Activated CD4-positive, alpha-beta memory T cell treated with anti-CD3 and anti-CD28 coated beads, Interleukin-2, amount 10 ng/mL, durations not matched to agents 7 days and 5 days (primary cell): ENCODE measurements at places on chromosomes 3 and 15.

DNA sequence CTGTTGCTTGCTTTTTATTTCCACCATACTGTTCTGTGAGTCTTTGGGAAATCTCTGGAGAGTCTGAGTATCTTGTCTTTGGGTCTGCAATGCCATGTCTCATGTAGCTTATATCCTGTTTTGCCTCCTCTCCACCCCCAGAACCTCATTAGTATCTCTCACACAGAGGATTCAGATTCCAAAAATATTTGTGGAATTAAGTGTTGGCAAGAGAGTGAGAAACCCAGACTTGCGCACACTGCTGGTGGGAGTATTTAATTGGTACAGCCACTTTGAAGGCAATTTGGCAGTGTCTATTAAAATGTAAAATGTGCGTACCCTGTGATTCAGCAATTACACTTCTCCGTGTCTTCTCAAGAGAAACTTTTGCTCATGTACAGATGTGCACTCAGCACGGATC is 68.6 kb downstream of the ZNF621 start:
- no peak for DNase-seq

- DNase-seq = no peak
Measured at GRCh38 chr15:80984856-80985255, 4.8 kb downstream of the MESD start.

- DNase-seq = no peak
Measured at GRCh38 chr15:38631119-38632075, 66.8 kb upstream of the RASGRP1 start.

- no peak for DNase-seq
Measured at GRCh38 chr15:32683906-32684584, 33.8 kb upstream of the GREM1 start.

DNA sequence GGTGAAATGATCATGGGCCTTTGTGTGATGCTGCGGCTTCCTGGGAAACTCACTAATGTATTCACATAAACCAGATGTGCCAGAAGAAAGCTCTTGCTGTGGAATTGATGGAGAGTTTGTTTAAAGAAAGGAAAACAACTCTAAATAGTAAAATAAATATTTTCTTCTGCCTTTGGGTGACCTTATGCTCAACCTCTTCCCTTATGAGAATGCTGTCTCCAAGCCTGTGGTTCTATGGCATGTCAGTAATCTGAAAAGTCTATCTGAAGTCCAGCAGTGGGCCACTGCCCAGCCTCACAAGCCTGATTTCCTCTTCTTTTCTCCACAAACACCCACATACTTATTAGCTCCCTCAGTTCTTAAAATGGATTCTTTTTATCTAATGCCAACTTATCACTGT is 49.9 kb upstream of the PHLDB2 start:
- DNase-seq = no peak

DNA sequence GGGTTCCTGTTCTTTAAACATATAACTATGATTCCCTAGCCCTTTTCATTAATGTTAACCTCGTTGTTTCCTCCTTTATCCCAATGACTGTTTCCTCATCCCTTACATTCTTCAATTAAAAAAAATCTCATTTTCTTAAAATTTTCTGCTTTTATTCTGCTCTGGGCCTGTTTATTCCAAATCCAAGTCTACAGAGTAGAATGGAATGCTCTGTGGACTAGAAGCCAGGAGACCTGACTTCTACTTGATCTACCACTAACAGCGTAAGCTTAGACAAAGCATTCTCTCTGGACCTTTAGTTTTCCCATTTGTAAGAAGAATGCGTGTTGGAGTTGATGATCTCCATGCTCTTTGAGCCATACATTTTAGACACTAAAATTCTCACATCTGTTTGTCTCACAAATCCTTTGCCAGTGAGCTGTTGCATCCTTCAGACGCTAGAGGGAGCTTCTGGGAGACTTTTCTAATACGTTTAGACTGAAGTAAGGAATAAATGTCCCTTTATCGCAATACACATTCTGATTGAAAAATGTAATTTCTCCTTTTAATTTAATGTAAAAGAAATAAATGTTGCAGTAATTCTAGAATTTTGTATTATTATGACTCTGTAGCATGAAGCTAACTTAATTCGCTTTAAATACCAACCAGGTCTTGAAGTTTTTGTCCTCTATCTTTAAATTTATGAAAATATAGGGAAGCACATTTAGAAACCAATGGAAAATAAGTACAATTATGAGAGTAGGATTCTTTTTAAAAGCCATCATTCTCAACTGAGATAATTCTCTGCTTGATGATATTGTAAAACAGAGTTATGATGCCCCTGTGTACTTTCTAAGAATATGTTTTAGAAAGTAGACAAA is 21.7 kb upstream of the GMNC start:
- DNase-seq = peak; percentile 31

DNA sequence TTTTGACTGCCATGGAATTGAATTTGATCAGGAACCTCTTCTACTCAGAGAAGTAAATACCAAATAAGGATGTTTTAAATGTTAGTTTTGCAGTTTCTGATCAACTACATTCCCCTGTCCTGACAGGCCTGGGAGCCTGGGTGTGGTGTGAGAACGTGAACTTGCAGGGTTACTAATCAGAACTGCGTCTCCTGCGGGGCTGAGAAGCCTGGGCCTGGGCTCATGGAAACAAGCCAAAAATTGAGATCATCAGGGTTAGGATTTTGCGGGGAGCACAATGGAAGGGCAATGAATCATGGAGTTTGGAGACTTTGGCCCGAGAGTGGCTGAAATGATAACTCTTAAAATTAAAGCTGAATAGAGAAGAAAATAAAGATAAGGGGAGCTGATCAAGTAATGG is 47.8 kb upstream of the C3orf70 start:
- DNase-seq = no peak

GRCh38 chr3:178500631-178501030 is 35.6 kb upstream of the KCNMB2 start:
- DNase-seq = no peak

GRCh38 chr3:133479895-133480669 is 80.2 kb downstream of the BFSP2 start:
- DNase-seq = no peak

DNA sequence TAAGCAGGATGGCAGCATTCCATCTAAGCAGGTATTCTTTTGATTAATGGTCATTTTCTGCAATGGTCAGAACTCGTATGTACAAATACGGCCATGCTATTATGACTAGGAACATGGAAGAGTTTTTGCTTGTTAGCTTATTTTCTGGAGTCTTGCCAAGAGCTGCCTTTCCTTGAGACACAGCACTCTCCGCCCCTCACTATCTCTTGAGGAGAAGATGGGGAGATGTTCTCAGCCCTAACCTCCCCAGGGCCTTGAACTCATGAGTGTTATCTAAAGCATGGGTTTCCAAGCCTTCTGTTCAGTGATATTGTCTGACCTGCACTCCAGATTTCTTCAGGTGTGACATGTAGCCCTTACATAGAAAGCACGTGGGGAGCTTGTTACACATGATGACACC is 65.9 kb upstream of the ACTC1 start:
- no peak for DNase-seq

- no peak for DNase-seq
Measured at GRCh38 chr3:186965141-186965879, 35.0 kb downstream of the ST6GAL1 start.

GRCh38 chr3:110756705-110757104 is 314.9 kb upstream of the NECTIN3 start:
- DNase-seq = no peak

DNA sequence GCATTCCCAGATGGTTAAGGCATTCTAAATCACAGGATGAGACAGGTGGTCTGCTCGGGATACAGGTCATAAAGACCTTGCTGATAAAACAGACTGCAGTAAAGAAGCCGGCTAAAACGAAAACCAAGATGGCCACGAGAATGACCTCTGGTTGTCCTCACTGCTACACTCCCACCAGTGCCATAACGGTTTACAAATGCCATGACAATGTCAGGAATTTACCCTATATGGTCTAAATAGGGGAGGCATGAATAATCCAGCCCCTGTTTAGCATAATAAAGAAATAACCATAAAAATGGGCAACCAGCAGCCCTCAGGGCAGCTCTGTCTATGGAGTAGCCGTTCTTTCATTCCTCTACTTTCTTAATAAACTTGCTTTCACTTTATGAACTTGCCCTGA is 151.1 kb downstream of the ZNF385D start:
- no peak for DNase-seq

DNA sequence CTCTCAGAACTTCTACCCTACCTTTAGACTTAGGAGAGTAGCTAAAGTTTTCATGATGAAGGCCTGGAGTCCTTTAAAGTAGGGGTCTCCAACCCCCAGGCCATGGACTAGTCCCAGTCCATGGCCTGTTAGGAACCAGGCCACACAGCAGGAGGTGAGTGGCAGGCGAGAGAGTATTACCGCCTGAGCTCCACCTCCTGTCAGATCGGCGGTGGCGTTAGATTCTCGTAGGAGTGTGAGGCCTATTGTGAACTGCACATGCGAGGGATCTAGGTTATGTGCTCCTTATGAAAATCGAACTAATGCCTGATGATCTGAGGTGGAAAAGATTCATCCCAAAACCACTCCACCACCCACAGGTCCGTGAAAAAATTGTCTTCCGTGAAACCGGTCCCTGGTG is 18.3 kb upstream of the CACNA2D3 start:
- DNase-seq = no peak

- no peak for DNase-seq
Measured at GRCh38 chr3:124007186-124007585, 15.3 kb upstream of the ROPN1 start.

DNA sequence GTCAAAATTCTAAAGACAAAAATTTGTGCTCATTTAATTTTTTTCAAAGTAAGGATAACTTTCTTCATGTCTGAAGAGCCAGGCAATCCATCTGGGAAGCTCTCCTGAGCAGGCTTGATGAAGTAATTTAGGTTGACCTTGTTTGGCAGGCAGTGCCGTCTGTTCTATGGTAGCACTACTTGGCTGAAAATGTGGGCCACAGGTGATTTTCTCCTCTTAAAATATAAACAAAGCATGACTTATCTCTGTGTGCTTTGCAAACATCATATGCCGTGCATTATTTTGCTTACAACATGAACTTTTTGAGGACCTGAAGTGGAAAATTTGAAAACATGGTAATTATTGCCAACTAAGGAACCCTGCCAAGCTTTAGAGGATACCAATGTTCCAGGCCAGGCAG is 143.2 kb downstream of the RAP2B start:
- DNase-seq = no peak

DNA sequence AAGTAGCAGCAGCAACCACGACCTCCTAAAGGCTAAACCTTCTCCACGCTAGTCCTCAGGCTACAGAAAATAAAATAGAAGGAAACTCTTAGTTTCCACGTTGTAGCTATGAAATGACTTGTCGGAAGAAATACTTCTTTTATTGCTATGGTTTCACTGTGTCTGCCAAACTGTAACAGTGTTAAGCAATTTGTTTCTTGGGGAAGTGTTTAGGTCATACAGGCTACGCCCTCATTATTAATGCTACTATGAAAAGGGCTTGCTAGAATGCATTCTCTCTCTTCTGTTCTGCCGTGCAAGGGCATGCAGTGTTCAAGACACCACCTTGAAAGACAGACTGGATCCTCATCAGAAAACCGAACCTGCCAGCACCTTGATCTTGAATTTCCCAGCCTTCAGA is 462.7 kb downstream of the PLOD2 start:
- DNase-seq = no peak

- DNase-seq = no peak
Measured at GRCh38 chr15:90154861-90155626, 46.1 kb upstream of the SEMA4B start.

DNA sequence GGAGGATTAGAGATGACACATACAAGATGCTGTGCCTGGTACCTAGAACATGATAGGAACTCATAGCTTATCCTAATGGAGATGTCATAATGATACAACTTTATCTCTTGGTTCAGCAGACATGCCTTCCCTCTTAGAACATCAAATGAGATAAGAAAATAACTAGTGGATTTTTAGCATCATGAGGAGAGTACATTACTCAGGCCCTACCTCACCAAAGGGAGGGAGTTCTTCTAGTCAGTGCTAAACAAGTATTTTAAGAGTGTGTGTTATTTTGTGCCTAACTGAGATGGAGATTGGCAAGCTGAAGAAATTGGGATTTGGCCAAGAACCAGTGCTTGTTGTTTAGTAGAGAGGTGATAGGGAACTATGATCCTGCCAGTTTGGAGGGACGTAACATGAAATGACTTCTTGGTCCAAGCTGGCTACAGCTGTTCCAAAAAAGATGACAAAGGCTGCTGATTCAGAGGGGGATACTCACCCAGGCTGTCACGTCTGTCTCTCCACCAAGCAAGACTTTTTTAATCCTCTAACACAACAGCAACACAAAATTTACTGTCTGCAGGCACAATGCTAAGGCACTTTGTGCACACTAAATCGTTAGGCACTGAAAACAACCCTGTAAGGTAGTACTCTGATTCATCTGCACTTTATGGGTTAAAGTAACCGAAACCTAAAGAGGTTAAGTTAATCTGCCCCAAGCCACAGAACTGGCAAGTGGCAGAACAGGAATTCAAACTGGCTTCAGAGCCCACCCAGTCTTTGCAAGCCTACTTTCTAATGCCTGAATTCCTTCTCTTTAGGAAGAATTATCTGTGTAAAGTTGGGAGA is 126.5 kb downstream of the CMSS1 start:
- DNase-seq = no peak

DNA sequence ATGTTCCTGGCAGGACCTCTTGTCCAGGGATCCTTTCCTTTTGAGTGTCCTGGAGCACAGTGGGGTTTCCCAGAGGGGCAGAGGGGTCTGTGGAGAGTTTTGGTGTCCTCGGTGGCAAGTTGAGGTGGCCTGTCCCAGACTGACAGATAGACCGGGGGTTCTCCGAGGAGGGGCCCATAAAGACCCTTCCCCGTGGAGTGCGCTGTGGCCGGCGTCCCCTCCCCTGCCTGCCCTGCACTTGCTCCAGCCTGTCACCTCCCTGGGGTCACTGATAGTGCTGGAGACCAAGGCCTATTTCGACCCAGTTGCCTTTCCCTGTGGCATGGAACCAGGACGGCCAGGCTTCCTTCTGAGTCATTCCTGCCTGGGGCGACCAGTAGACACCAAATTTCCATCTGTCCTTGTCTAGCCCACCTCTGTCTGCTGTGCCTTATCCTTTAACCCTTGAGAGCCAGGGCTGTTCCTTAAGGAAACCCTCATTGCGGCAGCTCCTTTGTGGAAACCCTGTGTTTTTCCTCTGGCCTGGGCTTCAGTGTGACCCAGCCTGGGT is 2.9 kb downstream of the MUC4 start:
- DNase-seq = no peak

DNA sequence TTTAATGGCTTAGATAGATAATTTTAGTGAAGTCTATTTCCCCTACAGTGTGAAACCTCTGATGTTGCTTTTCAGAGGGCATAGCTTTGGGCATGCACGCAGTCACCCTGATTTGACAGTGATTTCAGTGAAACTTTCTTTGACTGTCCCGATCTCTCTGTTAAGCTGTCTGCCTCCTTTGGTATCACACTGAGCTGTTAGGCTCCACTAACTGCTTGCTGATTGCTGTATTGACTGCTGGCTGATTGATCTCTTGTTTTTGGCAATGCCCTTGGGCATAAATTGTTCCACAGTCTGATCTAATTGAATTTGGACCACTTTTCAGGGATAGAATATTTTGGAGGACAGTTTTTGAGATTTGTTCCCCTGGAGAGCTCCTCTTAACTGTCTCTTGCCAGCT is 68.5 kb upstream of the CCDC54 start:
- DNase-seq = no peak
